DND-41 (cell line): ENCODE measurements at places on chromosomes 5 and 9.
A peak's percentile ranks its signal among the peaks of the same experiment; 100 is the strongest.

DNA sequence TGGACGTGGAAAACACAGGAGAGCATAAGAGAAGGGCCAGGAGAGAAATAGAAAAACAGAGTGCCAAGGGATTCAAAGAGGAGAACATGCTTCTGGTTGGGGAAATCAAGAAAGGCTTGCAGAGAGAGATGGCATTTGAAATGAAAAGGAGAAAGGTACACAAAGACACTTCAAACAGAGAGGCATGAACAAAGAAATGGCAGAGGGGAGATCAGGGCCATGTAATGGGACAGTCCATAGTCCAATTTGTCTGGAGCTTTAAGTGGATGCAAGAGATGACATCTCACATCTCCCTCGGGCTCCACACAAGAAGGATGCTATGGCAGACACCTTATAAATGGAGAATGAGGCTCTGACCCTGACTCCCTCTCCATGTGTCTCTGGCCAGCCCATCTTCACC, 331.1 kb downstream of the MLLT3 start:
- H3K27me3 ChIP-seq, result no peaks in the 10 kb centered on the region
- no peak overlapping the region for H3K4me3 ChIP-seq
- no peaks in the 10 kb centered on the region for H3K4me1 ChIP-seq
- no peaks in the 10 kb centered on the region for H3K36me3 ChIP-seq
- H3K27ac ChIP-seq, result no peak overlapping the region

- H3K4me3 ChIP-seq, result no peak overlapping the region
- no peaks in the 10 kb centered on the region for H3K36me3 ChIP-seq
- H3K4me1 ChIP-seq, result no peaks in the 10 kb centered on the region
These were observed 25.3 kb upstream of the ENHO start for GRCh38 chr9:34547960-34548611.

DNA sequence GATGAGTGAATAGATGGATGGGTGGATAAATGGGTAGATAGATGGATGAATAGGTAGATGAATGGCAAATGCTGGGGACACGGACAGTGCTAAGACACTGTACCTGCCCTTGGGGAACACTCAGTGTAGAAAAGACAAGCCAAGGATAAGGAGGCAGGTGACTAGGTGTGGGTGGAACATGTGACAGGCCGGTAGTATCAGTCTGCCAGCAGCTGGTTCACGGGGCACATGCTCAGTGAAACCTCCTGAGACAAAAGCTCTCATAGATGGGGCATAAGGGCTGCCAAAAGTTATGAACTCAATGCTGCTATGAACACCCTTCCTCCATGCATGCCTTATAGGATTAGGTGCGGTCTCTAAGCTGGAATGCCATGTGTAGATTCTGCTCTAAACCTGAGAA, 71.0 kb downstream of the C5orf15 start:
- H3K27me3 ChIP-seq, result peaks cover 3% of the 10 kb centered on the region
- no peak overlapping the region for H3K27ac ChIP-seq
- no peaks in the 10 kb centered on the region for H3K36me3 ChIP-seq
- H3K4me1 ChIP-seq, result no peaks in the 10 kb centered on the region
- no peak overlapping the region for H3K4me3 ChIP-seq
- no peak for DNase-seq

DNA sequence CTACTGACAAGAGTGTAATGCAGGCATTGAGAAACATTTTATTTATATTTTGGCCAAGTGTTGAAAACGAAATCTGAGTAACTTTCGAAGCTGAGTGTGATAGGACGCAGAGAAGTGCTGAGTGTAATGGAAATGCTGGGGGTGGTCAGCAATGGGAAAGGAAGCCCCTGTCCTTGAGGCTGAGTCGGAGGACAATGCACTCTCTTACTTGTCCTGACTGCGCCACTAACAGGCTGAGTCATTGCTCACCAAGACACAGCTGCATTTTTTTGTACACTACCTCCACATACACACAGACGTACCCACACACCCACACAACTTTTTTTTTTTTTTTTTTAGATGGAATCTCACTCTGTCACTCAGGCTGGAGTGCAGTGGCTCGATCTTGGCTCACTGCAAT, 637.7 kb downstream of the SLCO4C1 start:
- H3K4me1 ChIP-seq, result no peaks in the 10 kb centered on the region
- H3K27me3 ChIP-seq, result no peaks in the 10 kb centered on the region
- H3K27ac ChIP-seq, result no peak overlapping the region

GRCh38 chr9:72363908-72364678, 915 bp downstream of the ZFAND5 start:
- H3K27me3 ChIP-seq, result no peaks in the 10 kb centered on the region
- peaks cover 42% of the 10 kb centered on the region for H3K36me3 ChIP-seq
- DNase-seq, result peak; percentile 70

DNA sequence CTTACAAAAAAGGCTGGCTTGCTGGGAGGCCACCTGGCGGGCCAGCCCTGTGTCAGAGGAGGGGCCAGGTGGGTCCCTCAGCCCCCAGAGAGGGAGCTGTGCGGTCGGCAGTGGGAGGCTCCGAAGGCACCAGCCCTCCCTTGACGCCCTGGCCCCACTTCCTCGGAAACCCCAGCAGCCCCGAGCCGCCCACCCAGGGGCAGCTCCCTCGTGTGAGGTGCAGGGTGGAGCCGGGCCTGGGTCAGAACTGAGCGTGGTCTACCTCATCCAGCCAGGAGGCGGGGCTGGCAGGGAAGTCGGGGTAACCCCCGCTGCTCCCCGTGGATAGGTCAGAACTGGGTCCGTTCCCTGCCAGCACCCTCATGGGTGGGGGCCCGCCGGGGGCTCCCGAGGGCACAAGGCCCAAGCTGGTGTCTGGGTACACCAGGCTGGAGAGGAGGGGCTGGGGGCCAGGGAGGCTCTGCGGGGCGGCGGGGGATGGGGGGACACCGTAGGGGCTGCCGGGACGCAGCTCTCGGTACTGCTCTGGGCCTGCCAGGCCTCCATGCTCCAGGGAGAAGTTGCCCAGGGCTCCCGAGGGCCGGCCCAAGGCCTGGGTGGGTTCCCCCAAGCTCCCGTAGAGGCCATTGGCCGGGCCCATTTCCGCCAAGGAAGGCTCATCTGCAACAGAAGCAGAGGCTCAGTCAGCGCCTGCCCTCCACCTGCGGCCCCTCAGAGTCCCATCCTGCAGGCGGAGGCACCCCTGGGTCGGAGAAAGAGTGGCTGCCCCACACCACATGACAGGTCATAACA, 7.6 kb downstream of the LHX3 start:
- no peak overlapping the region for H3K27ac ChIP-seq
- H3K4me1 ChIP-seq, result no peaks in the 10 kb centered on the region
- H3K27me3 ChIP-seq, result peaks cover 13% of the 10 kb centered on the region

GRCh38 chr5:82356808-82357671, 78.9 kb upstream of the RPS23 start:
- H3K27ac ChIP-seq, result peak overlapping the region; percentile 88
- DNase-seq, result peak; percentile 95
- H3K36me3 ChIP-seq, result peaks cover 20% of the 10 kb centered on the region
- H3K4me1 ChIP-seq, result peaks cover 97% of the 10 kb centered on the region
- peak overlapping the region; percentile 46 for H3K4me3 ChIP-seq
- H3K27me3 ChIP-seq, result no peaks in the 10 kb centered on the region

GRCh38 chr5:158623971-158624370, 475.7 kb downstream of the EBF1 start:
- no peak overlapping the region for H3K27ac ChIP-seq
- no peaks in the 10 kb centered on the region for H3K4me1 ChIP-seq
- DNase-seq, result no peak
- no peaks in the 10 kb centered on the region for H3K36me3 ChIP-seq
- H3K27me3 ChIP-seq, result no peaks in the 10 kb centered on the region
- H3K4me3 ChIP-seq, result no peak overlapping the region

DNA sequence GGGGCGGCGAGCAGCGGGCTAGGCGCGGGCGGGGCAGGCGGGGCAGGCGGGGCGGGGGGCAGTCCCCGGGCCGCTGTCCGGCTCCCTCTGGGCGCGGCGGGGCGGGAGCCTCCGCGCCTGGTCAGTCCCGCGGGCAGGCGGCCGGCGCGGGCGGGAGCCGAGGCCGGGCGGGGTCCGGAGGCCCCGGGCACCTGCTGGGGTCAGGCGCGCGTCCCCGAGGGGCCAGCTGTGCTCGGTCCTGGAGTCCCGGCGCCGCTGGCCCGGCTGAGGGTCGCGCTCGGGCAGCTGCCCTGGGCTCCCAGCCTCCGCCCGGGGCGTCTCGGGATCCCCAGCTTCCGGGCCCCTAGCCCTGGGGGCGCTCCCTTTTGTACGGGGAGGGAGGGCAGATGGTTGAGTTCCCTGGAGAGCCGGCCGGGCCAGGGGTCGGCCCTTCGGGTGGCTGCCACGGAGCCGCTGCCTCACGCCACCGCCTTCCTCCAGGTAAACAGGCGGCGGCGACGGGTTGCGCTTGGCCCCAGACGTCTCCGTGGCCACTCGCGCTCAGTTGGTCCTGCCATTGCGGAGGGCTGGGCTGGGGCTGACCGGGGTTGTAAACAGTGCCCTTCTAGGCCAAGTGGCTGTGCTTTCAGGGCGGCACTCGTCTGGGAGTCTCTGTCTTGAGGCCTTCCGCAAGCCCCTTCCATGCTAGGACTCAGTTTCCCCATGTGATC, 473 bp downstream of the ZBTB34 start:
- peaks cover 11% of the 10 kb centered on the region for H3K27me3 ChIP-seq
- H3K27ac ChIP-seq, result peak overlapping the region; percentile 47
- peak overlapping the region; percentile 72 for H3K4me3 ChIP-seq
- peaks cover 28% of the 10 kb centered on the region for H3K4me1 ChIP-seq
- peaks cover 12% of the 10 kb centered on the region for H3K36me3 ChIP-seq

DNA sequence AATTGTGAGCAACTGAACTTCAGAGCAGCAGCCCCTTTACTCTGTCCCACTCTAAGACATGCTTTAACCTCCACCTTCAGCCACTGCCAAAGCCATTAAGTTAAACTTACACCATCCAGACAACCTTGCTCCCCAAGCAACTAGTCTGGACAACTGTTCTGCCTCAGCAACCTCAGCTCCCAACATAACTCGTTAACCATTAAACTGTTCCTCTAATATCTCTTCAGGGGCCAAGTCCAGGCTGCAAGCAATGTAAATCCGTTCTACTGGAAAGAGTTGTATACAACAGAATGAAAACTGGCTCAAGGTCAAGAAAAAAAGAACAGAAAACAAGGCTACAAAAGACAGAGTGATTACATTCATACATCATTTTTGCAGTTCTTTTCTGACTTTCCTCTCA, 131.7 kb upstream of the TARS1 start:
- H3K27me3 ChIP-seq, result no peaks in the 10 kb centered on the region
- no peak overlapping the region for H3K27ac ChIP-seq
- no peak overlapping the region for H3K4me3 ChIP-seq
- no peaks in the 10 kb centered on the region for H3K4me1 ChIP-seq
- DNase-seq, result no peak
